Left lung (tissue), 14 donors: ENCODE measurements at places on chromosomes 5 and 9. TPM values are rescaled to one million over a fixed set of nuclear protein-coding genes. Genes with fewer than 3 reads are reported as not detected.

DNA sequence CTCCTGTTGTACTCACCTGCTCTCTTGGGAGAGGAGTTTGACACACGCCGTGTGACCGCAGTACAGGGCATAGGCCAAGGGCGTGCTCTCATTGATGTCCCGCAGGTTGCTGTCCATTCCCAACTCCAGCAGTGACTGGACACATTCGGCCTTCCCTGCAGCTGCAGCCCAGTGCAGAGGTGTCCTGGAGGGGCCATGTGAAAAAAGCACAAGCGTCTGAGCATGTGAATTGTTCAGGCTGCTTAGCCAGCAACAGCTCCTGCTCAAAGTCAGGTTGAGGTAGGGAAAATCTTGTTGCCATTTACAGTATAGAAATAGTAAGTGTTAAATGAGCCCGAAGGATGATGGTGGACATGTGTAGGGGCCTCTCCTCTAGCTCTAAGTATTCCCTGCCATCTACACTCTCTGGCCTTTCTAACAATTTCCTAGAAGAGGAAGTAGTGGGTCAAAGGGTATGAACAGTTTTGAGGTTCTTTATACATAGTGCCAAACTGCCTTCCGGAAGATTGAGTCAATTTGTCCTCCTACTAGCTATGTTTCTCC is 116.5 kb downstream of the ANKRD55 start:
- no peaks in the 10 kb centered on the region for H3K4me1 ChIP-seq
- no peak overlapping the region for H3K4me3 ChIP-seq
- no peaks in the 10 kb centered on the region for H3K27me3 ChIP-seq
- no peaks in the 10 kb centered on the region for H3K36me3 ChIP-seq
- DNase-seq, result no peak
- H3K27ac ChIP-seq, result no peak overlapping the region

DNA sequence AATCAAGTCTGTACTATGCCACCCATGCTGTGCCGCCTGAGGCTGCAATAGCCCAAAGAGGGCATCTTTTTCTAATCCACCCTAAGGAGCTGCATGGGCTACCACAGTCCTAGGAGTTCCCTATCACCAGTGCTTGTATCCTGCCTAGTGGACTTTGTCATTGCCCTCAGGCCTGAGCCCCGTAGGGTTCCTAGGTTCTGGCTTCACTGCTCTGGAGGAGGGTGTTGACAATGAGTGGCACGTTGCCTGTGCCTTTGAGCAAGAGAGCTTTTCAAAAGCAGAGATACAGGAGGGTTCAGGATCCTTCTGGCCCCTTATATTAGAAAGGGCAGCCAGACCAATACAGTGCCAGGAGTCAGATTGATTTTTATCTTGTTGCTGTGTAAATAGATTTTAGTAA is 93.0 kb downstream of the PRDM6 start:
- no peaks in the 10 kb centered on the region for H3K27me3 ChIP-seq

GRCh38 chr9:14985419-14985818 is 75.2 kb upstream of the FREM1 start:
- H3K4me1 ChIP-seq, result no peaks in the 10 kb centered on the region
- DNase-seq, result no peak
- H3K27ac ChIP-seq, result no peak overlapping the region
- no peaks in the 10 kb centered on the region for H3K27me3 ChIP-seq
- no peak overlapping the region for H3K4me3 ChIP-seq
- H3K36me3 ChIP-seq, result no peaks in the 10 kb centered on the region

GRCh38 chr5:24272741-24273140 is 372.0 kb downstream of the CDH10 start:
- H3K4me3 ChIP-seq, result no peak overlapping the region
- no peak overlapping the region for H3K27ac ChIP-seq
- H3K4me1 ChIP-seq, result no peaks in the 10 kb centered on the region
- H3K27me3 ChIP-seq, result no peaks in the 10 kb centered on the region
- no peaks in the 10 kb centered on the region for H3K36me3 ChIP-seq

TTC23L gene
- total RNA-seq, result 0.20 TPM

PAEP gene
- not detected for total RNA-seq

FOXD4L4 gene
- total RNA-seq, result not detected

GBGT1 gene
- 45.1 TPM for total RNA-seq

CSF1R gene
- total RNA-seq, result 52.8 TPM

EPB41L4B gene
- total RNA-seq, result 17.7 TPM

PPP2R2B gene
- total RNA-seq, result 0.70 TPM
